Activated CD4-positive, alpha-beta T cell treated with anti-CD3 and anti-CD28 coated beads, Interleukin-2, amount 50 U/mL, for 48 hours (primary cell): ENCODE measurements at places on chromosomes 11 and 22.

DNA sequence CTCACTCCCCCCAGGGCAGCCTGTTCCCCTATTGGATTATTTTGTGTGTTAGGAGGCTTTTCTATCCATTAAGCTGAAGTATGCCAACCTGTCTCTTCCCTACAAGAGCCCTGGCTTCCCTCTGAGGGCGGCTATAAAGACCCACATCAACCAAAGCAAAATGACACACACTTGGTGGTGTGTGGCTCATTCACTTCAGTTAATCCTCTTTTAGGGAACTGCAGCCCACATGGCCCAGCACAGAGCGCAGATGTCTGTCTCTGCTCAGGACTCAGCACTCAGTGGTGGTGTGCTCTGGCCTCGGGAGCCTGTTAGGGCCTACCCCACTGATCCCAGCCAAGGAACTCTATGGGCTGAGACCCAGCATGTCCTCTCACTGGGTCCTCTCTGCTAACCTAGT lies 32.2 kb upstream of the LRRC10B start:
- DNase-seq: no peak

DNA sequence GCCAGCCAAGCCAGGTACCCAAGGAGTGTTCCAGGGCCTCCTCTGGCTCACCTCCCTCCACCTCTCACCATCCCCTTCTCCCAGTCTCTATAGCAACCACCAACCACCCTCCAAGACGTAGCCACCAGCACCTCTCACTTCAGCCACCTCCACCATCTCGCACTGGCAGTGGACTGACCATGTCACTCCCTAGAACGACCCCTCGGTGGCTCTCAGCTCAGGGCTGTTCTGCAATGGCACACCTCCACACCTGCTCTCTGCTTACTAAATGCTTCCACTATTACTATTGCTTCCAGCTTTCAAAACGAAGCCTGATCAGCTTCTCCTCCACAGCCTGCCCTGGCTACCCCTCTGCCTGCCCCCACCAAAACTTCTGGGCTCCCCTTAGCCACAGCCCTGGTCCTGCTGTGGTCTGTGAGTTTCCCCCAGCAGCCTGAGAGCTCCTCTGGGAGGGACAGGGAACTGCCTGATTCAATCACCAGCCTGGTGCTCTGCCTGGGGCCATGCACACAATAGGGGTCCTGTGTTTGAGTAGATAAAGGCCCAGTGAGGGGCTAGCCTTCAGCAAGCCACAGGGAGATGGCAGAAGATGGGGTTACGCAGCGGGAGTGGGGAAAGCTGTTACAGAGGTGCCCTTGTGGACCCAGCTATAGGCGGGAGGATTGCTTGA lies 17.5 kb upstream of the CBX7 start:
- no peak for DNase-seq

- no peak for DNase-seq
Measured at GRCh38 chr11:11743216-11743615, 98.6 kb upstream of the USP47 start.

- no peak for DNase-seq
Measured at GRCh38 chr11:130475426-130476053, 27.1 kb downstream of the ADAMTS15 start.

DNA sequence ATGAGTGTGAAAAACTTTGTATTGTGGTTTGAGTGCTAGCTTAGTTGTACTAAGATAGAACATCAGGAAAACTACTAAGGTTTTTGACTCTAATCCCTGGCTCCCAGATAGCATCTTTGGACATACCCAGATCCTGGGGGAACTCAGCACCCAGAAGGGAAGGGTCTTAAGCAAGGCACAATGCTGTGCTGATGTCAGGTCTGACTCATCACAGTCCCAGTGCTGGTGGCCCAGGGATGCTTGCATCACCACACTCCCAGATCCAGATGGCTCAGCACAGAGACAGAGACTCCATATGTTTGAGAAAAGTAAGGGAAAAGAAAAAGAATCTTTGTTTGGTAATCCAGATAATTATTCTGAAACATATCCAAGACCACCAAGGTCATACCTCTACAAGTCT lies 18.3 kb upstream of the OR56A3 start:
- DNase-seq: no peak

- DNase-seq: no peak
Measured at GRCh38 chr22:32764330-32765131, 37.0 kb upstream of the TIMP3 start.
